ENCODE measurements at places on chromosomes 3 and 15. TPM values are rescaled to one million over a fixed set of nuclear protein-coding genes. Genes with fewer than 3 reads are reported as not detected.

DNA sequence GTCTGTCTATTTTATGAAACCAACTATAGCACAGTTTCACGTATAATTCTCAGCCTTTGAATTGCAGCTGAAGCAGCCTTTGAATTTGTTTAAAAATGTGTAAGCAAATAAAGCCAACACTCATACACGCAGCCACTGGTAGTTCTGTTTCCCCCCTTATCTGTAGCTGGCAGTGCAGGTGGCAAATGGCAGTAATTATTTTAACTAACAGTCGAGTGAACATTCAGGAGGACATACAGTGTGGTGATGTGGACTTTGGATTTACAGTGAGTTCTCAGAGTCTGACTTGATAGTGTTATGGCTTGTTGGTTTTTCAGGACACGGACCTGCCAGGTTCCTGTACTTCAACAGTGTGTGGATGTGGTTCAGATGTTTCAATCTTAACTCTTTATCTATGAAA lies 64.0 kb upstream of the SKOR1 start:
- no peak for DNase-seq

GRCh38 chr15:63103416-63103815 lies 18.2 kb upstream of the LACTB start:
- DNase-seq = no peak

Gene NEIL1
- 17.9 TPM for total RNA-seq

Gene CMTM8
- 5.6 TPM for total RNA-seq

Gene ANXA2
- 1,205 TPM for total RNA-seq

DNA sequence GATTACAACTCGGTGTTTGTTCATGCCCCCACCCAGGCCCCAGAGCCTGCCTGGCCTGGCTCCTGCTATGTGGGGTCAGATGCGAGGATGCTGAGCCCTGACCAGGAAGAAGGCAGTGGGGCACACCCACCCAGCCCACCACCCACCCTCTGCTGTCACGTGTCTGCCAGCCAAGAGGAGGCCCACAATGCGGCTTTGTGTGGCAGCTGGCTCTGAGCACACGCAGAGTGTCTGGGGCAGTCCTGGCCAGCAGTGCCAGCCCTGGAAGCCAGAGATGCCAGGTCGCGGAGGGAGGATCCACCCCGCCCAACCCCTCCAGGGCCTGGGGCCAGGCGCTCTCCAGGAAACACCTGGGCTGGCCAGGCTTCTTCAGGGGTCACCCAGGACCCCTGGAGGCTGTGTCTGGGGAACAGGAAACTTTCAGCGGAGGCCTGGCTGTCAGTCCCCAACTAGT lies 26.4 kb upstream of the KLF13 start:
- DNase-seq = no peak

GRCh38 chr3:81580355-81580754 lies 181.1 kb downstream of the GBE1 start:
- DNase-seq = no peak

DNA sequence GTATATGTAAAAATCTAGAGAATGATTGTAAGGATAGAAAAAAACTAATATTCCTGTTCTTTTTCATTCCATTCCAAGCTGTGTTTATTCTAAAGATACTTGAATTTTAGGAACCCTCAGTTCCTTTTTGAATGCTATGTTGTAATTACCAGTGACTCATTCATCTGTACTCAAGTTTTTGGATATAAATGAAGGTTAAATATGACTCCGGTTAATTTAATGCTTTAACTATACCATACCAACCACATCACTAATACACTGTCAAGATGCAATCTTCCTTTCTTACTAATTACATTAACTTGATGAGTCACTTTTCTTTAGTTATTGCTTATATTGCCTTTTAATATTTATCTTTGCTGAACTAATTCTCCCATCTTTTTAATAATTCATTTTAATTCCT lies 68.8 kb upstream of the ZNF148 start:
- no peak for DNase-seq

Gene TMCO5A
- not detected for total RNA-seq

Gene C3orf49
- total RNA-seq = not detected

- no peak for DNase-seq
Measured at GRCh38 chr15:90412356-90413194, 24.5 kb downstream of the IQGAP1 start.

Gene MYL3
- total RNA-seq = 2.6 TPM

DNA sequence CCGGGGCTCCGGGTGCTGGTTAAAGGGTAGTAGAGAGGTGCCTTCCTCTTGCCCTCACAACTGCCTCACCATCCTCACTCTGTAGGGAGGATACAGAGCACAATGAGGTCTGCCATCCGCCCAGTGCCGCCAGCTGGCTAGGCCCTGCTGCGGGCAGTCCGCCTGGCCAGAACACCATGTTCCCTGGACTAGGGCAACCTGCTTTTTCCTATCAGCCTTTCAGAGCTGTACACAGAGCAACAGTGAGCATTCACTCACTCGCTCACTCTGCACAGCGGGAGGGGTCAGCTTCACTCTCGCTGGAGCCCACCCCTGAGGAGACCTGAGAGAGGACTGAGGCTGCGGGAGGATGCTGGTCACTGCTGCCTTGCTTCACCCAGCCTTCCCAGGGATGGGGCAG lies 218.7 kb upstream of the CHRNA7 start:
- no peak for DNase-seq

Gene RTF1
- 26.8 TPM for total RNA-seq

- no peak for DNase-seq
Measured at GRCh38 chr3:70276901-70277300, 35.5 kb downstream of the MDFIC2 start.

DNA sequence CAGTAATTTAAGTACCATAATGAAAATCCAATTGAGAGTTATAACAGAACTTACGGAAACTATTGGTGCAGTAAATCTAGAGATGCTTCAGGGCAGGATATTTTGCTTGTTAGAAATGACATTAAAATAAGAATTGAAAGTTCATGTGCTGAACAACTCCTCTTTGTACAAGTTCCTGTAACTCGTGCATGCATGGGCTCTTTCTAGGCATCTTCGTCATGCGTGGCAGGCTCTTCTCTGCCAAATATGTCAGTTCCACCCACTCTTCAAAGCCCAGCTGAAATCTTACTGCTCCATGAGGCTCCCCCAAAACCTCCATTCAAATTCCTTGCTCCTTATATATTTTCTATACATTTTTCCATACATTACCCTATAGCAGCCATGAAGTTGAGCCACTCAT lies 48.7 kb downstream of the FBN1 start:
- no peak for DNase-seq

GRCh38 chr15:49103002-49103401 lies 52.4 kb downstream of the COPS2 start:
- no peak for DNase-seq

GRCh38 chr3:127688022-127688415 lies 15.3 kb downstream of the ABTB1 start:
- DNase-seq = no peak

Gene ROPN1
- total RNA-seq = not detected

Gene SNTN
- total RNA-seq = not detected

Gene FOXB1
- total RNA-seq = not detected

Gene GOLGA8S
- total RNA-seq = 0.26 TPM

DNA sequence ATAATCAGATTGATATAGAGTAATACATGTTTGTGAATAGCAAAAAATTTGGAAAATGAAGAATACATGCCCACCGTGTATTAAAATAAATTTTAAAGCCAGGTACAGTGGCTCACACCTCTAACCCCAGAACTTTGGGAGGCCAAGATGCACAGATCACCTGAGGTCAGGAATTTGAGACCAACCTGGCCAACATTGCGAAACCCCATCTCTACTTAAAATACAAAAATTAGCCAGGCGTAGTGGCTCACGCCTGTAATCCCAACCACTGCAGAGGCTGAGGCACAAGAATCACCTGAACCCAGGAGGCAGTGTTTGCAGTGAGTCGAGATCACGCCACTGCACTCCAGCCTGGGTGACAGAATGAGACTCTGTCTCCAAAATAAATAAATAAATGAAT lies 266.3 kb downstream of the SI start:
- DNase-seq = no peak

Gene VGLL3
- total RNA-seq = 129 TPM

DNA sequence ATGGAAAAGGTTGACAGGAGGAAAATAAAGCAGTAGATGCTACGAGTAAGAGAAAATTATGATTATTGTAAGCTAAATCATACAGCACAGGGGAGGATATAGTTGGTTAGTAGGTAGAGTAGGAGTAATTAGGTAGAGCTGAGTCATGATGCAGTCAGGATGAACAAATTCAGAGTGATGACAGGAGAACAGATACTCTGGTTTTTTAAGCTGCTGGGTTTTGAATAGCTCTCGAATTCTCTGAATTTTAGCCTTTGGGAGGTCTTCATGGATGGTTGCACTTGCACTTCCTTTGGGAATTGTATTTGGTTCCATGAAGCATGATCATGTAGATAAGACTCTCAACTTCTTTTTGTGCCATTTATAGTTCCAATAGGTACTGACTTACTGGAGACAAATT lies 96.2 kb downstream of the ECT2 start:
- DNase-seq = no peak
